A172 (cell line): ENCODE measurements at places on chromosomes 1 and 21.

DNA sequence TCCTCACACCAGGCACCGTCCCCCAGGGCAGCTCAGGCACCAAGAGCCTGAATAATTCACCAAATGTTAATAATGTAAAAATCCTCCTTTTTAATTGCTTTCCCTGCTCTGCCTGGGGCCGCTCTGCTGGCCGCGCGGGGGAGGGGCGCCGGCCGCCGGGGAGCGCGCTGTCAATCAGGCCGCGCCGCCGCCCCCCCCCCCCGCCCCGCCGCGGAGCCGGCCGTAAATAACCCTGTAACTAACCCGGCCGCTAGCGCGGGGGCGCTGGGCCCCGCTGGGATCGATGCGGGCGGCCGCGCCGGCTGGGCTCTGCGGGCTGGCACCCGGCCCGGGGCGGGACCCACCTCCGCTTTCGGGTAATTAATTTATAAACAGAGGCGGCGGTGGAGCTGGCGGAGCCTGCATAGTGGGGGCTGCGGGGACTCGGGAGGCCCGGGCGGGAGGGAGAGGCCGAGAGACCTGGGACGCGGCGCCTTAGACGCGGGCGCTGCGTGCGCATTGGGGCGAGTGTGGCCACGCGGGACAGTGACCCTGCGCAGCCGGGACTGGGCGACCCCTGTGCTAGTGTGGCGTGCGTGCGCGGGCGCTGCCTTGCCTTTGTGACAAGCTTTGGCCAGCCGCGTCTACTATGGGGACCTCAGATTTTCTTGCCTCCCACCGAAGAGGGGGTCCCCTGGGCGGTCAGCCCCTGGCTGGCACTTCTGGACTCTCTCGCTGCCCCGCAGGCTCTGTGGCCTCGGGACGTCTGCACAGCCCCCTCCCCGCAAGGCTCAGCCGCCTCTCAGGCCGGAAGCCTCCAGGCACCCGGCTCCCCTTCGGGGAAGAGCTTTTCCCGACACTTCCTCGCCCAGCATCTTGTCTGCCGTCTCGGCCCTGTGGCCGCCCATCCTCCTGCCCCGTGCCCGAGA is 16.6 kb downstream of the SAMD11 start:
- DNase-seq = peak; percentile 49

GRCh38 chr1:19664453-19665185 is at the start of gene HTR6:
TSS of gene HTR6 (plus strand) at chr1:19664875. CDS start at chr1:19665754, 879 bp downstream.
- DNase-seq = no peak

GRCh38 chr1:22835636-22836319 is 125.1 kb downstream of the EPHB2 start:
- DNase-seq = no peak

DNA sequence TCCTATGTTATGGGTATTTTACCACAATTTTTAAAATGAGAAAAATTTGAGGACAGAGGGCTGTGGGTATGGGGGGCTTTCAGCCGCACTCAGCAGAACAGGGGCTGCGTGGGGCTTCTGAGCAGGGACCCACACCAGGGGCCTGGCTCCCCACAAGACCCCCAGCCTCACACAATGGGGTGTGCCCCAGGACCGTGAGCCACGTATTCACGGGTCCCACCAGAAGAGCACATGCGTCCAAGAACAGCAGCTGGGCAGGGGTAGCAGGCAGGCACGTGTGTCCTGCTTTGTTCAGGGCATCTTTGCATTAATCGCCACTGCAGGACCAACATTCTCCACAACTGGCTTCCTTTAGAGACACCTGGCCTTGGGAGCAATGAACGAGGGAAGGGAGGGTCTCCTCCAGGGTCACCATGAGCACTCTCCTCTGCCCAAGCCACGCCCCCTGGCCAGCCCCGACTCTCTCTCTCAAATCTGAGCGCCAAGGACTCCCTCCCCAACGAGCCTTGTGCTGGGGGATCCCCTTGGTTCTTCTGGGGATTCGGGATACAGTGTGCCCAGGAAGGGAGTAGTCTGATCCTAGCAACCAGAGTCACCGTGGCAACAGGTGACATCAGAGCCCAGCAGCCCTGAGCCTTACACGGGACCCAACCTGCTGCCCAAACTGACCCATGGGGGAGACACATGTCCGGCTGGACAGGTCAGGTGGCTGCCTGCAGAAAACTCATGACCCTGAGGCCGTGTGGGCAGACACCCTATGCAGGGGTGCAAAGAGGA is 7.4 kb upstream of the ARF1 start:
- DNase-seq = no peak

GRCh38 chr1:233599542-233600073 is 14.3 kb upstream of the KCNK1 start:
- no peak for DNase-seq

- peak; percentile 26 for DNase-seq
Observed at GRCh38 chr21:28952686-28953085, 40.0 kb downstream of the LTN1 start.

DNA sequence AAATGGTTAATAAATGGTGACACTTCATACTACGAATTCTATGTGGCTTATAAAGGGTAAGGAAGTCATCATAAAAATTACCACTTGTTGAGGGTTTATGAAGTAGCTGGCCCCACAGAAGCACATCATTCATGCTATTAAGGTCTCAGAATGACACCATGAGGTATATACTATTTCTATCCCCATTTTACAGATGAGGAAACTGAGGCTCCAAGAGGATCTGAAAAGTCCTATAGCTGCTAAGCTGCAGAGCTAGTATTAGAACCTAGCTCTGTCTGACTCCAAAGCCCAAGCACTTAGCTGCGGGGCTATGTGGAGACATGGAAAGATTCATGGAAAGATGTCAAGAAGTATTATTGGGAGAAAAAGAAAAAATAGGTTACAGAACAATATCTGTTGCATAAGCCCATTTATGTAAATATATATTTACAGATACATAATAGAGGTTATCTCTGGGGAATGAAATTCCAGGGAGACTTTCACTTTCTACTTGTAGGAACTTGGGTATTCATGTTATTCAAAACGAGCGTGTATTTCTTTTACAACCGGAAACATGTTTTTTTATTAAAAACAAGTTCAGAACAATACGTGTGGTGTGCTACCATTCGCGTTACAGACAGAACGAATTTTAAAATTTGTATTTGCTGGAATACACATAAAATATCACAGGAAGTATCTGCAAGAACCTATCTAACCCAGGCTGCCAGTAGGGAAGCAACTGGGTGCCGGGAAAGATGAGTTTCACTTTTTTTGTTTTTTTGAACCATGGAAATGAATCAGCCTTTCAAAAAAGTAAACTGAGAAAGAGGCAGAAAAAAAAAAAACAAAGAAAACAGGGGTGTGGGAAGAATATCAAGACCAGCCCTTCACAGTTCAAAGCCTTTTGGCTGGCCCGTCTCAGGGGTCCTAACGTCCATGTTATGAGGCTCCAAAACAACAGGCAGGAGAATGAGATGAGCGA is 13.4 kb downstream of the SPOCD1 start:
- DNase-seq = no peak

- DNase-seq = peak; percentile 27
Observed at GRCh38 chr1:101388904-101389546, 152.2 kb downstream of the S1PR1 start.

GRCh38 chr1:93751377-93752250 is 70.0 kb upstream of the BCAR3 start:
- no peak for DNase-seq

- no peak for DNase-seq
Observed at GRCh38 chr21:45598109-45598508, 45.4 kb upstream of the PCBP3 start.

DNA sequence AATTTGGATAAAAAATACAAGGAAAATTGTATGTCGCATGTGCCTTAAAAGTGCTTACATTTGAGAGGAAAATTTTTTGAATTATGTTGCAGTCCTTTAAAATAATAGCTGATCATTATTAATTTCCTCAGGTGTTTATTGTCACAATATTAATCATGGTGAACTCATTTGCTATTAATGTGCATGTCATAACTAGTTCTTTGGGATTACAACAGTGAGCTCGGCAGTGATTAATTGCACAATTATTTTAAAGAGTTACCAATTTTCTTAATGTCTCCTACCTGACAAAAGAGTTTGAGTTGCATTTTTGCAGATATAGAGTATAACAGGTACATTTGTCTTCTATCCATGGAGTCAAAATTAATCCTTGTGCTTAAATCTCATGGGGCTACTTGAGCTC is 854.3 kb downstream of the BRINP3 start:
- no peak for DNase-seq

DNA sequence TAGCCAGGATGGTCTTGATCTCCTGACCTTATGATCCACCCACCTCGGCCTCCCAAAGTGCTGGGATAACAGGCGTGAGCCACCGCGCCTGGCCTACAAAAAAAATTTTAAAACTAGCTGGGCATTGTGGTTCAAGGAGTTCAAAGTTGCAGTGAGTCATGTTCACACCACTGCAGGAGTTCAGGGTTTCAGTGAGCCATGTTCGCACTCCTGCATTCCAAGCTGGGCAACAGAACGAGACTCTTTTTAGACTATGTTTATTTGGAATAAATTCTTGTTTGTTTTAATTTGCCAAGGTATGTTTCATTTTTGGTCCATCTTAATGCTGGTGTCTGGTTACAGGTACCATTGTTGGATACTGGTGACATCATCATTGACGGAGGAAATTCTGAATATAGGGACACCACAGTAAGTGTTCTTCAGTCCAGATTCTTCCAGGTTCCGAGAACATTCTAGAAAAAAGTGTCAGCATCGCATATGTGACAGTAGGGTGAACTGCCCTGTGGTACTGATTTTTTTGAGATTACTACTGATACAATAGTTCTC is 3.9 kb downstream of the PGD start:
- peak; percentile 46 for DNase-seq

DNA sequence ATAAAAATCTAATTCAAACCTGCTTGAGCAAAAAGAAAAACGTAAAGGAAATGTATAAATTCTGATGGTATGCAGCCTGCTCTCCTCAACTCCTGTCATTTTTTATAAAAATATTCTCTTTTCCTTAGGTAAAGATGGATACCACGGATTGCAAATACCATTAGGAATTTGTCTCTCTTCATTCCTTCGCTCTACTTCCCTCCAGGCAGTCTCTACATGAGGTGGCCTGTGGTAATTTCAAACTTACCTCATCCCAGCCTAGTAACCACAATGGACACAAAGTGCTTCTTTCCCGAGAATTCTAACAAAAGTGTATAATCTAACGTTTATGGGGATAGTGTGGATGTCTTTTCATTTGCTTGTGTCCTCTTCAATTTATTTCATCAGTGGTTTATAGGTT is 239.5 kb upstream of the LRRC7 start:
- no peak for DNase-seq

DNA sequence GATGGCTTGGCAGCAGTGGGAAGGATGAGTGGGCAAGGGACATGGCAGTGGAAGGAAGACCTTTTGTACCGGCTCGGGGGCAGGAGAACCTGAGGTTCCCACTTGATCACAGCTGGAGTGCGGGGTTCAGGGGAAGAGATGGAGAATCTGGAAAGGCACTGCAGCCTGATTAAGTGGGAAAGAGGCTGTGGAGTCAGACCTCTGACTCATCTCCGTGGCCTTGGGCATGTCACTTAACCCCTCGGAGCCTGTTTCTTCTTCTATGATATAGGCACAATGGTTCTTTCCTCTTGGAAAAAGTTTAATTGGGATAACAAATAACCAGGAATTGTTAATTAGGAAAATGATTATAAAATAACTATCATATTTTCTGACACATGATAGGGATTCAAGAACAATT is 13.1 kb upstream of the TMEM61 start:
- DNase-seq = peak; percentile 27

- peak; percentile 51 for DNase-seq
Observed at GRCh38 chr21:27564684-27565301, 597.9 kb upstream of the ADAMTS5 start.

GRCh38 chr1:170274131-170274501 is 128.4 kb downstream of the NTMT2 start:
- DNase-seq = no peak

- DNase-seq = no peak
Observed at GRCh38 chr1:84374991-84375696, 23.1 kb upstream of the DNASE2B start.

- no peak for DNase-seq
Observed at GRCh38 chr1:112529301-112529700, 20.5 kb downstream of the WNT2B start.

GRCh38 chr1:101165954-101166353 is 70.9 kb upstream of the S1PR1 start:
- no peak for DNase-seq

DNA sequence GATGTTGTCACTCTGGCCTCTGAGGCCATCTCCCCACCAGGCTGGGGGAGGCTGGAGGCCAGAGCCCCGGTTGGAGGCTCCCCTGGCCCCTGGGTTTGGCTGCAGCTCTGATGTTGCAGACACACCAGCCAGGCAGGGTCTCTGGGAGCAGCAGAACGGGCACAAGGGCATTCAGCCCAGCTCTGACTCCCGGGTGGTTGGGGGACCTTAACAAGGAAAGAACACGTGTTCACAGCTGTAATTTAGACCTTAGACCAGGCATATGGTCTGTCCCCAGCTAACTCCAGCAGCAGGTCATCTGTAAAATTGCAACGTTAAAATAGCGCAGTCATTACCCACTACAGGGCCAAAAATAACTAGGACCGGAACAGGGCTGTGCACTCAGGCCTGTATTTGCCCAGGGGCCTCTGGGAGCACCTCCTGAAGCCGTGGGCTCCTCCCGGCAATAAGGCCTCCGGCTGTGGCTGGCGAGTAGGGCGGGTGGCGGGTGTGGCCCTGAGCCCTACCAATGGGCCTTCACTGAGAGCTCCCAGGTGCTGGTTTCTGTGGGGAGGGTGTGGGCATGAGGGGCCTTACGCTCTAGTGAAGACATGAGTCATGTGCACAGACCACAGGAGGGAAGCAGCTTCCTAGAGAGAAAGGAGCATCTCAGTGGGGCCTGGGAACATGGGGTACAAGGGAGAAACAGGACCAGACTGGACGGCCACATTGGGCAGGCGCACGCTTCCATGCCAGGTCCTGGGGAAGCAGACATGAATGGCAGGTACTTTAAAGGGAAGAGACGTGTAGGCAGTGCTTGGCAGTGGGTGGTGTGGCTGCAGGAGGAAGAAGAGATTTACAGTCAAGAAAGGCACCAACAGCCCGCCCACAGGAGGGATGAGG is 6.1 kb downstream of the LDLRAP1 start:
- DNase-seq = peak; percentile 82

GRCh38 chr1:244450597-244451538 is 841 bp downstream of the ADSS2 start:
- DNase-seq = peak; percentile 53

DNA sequence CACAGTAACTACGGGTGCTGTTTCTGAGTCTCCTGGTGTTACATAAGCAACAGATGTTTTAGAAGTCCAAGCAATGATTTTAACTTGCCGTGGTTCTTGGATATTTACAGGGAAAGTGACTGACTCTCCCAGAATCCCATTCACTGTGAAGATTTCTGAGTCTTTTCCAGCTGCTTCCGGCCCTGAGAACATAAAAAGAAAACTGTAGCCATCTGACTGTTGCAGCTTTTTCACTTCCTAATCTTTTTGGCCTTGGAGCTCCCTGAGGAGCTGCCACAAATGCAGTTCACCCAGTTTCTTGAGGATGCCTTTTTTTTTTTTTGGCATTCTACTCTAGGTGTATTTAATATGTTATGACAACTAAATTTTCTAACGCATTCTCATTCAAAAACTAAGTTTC is 13.7 kb downstream of the CD84 start:
- no peak for DNase-seq

DNA sequence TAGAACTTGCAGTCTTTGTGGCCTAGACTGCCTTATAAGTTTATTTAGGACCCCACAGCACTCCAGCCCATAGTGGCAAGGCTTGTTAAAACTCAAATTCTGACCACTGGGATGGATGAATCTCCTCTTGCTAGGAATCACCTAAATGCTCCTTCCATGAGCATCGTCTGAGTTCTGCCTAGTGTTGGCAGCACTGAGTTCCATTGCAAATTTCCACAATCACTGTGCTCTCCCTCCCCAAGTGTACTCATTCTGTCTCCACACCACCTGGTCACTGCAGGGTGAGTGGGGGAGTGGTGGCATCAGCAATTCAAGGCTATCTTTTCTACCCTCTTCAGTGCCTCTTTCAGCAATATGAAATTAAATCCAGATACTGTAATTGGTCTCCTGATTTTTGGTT is 46.7 kb upstream of the PTBP2 start:
- no peak for DNase-seq
